Activated naive CD4-positive, alpha-beta T cell treated with Interleukin-2 at 50 U/mL for 16 hours (primary cell): ENCODE measurements at places on chromosomes 4 and X.

GRCh38 chrX:107747596-107748161 lies 27.9 kb downstream of the TSC22D3 start:
- DNase-seq: no peak

DNA sequence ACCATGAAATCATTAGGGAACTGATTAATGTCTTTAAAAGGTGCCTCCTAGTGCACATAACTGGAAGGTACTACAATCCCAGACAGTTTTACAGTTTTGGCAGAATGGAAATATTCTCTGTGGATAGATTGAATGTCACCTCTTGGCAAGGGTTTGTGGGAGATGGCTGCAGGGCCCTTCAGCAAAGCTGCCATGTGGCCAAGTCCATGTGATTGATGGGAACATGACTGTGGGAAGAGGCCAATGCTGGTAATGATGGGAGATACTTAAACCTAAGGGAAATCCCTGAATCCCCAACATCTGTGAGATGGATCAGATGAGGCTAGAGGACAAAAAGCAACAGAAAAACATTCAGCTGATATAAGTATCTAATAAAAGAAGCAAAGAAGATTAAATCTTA lies 493.7 kb downstream of the MAGEE1 start:
- no peak for DNase-seq

- no peak for DNase-seq
Measured at GRCh38 chr4:56317749-56318148, 69.5 kb downstream of the AASDH start.

DNA sequence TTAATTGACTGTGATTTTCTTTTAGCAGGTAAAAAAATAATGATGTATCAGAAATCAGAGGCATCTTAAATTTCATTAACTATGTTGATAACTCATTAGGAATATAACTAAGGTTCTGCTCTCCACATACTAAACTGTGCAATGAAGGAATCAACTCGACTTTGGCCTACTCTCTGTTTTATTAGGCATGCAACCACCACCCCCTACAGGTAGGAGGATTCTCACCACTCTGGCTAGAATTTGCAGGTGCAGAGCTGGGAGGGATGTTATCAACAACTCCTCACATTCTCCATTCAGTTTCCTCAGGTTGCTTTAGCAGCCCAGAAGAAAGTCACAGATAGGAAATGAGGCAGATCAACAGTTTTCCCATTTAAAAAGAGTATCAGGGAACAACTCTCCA lies 160.1 kb downstream of the COX18 start:
- no peak for DNase-seq

DNA sequence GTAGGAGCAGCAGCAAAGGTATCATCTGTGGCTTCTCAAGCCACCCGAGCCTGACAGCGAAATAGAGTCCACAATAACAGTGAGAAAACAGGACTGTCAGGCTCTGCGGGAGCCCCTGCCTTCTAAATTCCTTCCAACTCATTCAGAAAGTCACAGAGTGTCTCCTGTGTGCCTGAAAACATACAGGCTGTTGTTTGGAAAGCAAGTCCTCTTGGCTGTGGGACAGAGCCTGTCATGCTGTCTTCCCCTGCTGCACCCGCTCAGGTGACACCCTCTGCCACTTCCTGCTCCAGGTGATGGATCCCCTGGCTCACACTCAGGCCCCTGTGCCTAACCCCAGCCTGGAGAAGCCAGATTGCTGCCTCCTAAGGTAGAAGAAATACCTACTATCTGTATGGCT lies 152.3 kb downstream of the RAB28 start:
- DNase-seq: no peak

- no peak for DNase-seq
Measured at GRCh38 chr4:163554870-163555465, 60.5 kb downstream of the TMA16 start.

- DNase-seq: no peak
Measured at GRCh38 chr4:178778496-178778895, 1336.3 kb upstream of the AGA start.

GRCh38 chr4:115780835-115781234 lies 667.4 kb upstream of the NDST4 start:
- no peak for DNase-seq

GRCh38 chr4:148633720-148634119 lies 191.5 kb upstream of the NR3C2 start:
- DNase-seq: no peak

GRCh38 chrX:56974408-56974807 lies 20.9 kb downstream of the SPIN3 start:
- no peak for DNase-seq

GRCh38 chrX:137031517-137032340 lies 2.1 kb downstream of the GPR101 start:
- peak; percentile 52 for DNase-seq

DNA sequence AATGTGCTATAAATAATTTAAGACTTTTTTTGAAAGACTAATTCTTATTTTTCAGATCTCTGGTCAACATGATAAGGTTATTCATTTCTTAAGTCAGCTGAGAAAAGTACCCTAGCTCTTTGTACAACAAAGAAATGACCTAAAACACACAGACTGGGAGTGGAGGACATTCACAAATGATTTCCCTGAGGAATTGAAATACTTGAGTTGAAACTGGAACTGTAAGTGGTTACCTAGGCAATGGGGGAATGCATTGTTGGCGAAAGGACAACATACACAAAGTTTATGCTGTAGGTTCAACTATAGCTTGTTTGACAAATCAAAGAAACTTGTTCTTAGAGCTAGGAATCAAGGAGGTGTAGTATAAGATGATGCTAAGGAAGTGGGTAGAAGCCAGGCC lies 915.5 kb downstream of the FAT4 start:
- DNase-seq: no peak

DNA sequence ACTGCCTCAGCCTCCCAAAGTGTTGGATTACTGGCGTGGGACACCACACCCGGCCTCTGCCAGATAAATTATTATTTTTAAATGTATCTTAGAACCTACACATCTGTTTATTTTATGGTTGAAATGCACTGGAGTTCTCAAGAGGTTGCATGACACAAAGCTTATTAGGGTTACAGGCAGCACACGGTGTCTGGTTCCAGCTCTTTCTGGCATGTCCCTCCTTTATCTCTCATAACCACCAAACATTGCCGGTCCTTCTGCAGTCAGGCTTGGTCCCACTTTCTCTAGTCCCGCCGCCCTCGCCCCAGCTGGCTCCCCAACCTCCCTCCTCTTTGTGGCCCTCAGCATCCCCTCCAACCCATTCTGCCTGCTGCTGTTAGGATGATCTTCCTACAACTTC lies 39.7 kb upstream of the SPRY1 start:
- no peak for DNase-seq

DNA sequence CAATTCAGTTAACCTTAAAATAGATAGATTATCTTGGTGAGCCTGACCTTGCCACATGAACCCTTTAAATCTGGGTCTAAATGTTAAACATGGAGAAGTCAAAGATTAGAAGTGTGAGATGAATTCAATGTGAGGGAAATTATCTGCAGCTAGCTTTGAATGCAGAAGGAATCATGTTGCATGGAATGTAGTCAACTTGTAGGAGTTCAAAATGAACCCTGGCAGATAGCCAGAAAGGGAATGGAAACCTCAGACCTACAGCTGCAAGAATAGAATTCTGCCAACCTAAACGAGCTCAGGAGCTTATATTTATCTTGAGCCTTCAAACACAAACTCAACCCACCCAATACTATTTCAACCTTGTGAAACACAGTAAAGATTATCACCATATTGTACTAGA lies 632.5 kb downstream of the KCTD8 start:
- DNase-seq: no peak

GRCh38 chrX:56987741-56988140 lies 7.6 kb downstream of the SPIN3 start:
- DNase-seq: no peak

DNA sequence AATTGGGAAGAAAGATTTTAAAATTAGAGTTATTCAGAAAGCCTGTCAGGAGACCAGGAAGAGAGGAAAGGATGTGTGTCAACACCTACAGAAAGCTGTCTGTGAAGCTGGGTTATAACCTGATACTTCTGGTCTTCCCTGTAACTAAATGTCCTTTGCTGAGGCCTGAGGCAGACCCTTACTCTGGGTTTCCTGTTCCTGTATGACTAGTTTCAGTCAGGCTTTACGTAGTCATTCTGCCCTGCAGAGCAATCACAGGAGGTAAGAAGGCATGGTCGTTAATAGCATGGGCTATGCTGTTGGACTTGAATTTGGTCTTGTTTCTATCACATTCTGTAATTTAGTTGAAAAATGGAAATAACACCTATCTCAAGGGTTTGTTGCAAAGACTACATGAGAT lies 110.5 kb upstream of the IGFBP7 start:
- DNase-seq: no peak

DNA sequence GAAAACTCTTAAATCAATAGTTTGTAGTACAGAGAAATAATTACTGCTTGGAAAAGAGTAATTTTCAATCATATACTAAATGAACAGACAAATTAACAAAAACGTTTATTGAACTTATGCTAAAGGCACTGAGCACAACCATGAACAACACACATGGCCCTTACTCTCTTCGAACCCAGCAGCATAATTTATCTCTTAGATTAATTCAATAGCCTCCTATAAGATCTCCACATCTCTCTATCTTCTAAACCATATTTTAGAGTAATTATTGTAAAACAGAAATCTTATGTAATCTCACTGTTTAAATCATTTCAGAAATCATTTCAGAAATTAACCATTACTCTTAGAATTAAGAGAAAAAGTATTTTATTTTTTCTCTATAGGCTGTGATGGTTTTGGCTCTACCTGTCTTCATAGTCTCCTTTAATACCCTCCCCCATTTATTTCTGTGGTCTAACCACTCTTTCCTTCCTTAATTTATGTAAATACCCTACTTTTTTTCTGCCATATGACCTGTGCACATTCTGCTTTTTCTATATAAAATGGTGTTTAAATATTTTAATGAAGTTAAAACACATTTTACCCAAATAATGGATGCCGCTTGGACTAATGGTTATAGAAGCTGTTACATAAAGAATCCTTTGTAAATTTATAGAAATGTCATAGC lies 218.5 kb downstream of the CCSER1 start:
- no peak for DNase-seq

DNA sequence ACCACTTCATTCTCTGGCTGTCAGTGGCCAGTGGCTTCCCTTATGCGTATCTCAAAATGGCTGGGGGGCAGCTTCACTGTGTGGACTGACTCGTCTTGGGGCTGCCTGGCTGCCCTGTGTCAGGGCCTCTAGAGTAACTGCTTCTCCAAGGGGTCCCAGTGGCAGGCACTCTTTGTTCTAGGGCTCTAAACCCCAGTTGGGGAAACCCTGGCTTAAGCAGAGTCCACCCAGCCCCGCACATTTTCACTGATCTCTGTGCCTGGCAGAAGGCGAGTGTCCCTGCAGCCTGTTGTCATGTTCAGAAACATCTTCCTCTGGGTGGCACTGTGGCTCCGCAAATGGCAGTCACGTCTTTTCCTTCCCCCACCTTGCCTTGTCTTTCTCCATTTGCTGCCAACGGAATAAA lies 59.7 kb downstream of the NBDY start:
- DNase-seq: no peak

GRCh38 chrX:47648376-47648775 lies 2.0 kb downstream of the ELK1 start:
- no peak for DNase-seq

GRCh38 chrX:104193485-104193884 lies 27.2 kb downstream of the FAM199X start:
- DNase-seq: no peak

DNA sequence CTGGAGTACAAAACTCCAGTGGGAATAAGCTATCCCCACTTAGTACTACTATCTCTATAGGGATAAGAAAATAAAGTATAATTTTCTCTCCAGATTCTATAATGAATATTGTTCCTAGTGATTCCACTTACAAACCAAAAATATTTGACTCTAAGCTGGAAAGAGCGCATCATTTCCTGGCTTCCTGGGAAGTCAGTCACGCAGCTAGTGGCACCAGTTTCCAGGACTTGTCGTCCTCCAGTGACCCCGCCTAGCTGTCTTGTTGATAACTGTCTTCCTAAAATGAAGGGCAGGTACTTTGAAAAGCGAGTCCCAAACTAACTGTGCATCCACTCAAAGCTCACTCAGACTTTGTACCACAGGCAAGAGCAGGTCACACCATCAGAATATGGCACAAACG lies 39.3 kb downstream of the LNX1 start:
- no peak for DNase-seq
